ENCODE measurements at places on chromosomes 5 and 9.

DNA sequence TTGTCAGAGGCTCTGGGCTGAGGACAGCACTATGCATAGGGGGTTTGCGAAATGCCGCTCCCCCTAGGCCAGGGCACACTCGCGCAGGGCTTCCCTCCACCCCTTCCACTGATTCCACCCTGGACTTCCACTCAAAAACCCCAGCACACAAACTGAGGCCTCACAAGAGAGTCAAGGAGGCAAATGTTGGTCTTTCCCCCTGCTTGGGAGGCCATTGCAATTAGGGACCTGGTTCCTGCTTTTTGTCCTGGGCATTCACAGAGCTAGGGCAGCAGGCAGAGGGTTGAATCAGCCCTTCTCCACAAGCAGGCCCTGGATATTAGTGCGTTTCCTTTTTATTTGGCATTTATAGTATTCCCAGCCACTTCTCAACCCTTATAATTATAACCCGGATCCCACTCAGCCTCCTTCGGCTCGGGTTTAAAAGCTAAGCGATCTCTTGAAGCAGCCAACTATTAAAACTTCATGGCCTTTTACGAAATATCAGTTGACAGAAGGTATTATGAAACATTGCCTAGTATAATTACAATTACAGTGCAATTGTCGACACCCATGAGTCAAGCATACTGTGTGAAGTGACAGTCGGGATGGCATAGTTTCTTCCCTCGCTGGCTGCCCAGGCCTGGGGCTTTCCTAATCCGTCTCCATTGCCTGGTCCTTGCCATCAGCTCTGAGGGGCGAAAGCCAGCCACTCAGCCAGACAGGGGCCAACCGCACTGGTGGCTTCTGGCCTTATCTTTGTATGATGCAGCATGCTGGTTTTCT is 285.5 kb upstream of the MAP3K1 start:
- no peak for DNase-seq

GRCh38 chr5:34889394-34889793 is 25.9 kb downstream of the RAD1 start:
- DNase-seq = no peak

GRCh38 chr5:143652108-143652700 is 159.8 kb upstream of the HMHB1 start:
- peak; percentile 53 for DNase-seq

DNA sequence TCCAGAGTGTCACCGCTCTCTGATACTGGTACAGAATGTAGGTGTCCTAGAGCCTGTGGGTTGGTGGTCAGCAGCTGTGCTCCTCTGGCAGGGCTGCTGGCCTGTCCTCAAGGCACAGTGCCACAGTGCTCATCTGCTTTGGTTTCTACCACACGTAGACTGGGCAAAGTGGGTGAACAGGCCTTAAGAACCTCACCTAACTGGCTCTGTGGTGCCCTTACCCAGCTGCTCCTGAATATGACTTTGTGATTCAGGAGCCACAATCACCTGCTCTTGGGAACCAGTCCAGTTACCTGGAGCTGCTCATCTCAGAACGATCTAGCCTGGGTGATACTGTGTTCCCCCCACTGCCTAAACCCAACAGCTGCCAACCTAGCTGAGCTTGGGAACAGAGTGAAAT is 6.4 kb downstream of the NOP16 start:
- no peak for DNase-seq

- no peak for DNase-seq
These were observed 61.0 kb upstream of the TARS1 start for GRCh38 chr5:33379757-33380156.

DNA sequence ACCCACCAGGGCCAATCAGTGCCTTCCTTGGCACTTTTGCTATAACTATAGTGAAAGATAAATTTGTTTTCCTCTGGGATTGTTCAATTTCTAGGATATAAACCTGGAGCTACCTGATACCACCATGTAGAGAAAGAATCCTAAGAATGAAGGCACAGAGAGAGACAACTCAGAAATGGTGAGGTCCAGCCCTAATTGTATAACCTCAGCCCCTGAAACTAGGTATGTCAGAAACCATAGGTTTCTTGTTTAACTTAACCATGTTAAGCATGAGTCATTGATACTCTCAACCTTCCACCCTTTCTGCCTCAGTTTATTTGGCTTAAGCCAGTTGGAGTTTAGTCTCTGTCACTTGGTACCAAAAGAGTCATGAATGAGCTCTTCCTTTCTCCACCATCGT is 4.6 kb upstream of the SPZ1 start:
- DNase-seq = no peak

Data from NCI-H226 (cell line).